ENCODE measurements at places on chromosomes 12 and 14. TPM values are rescaled to one million over a fixed set of nuclear protein-coding genes. Genes with fewer than 3 reads are reported as not detected.

DNA sequence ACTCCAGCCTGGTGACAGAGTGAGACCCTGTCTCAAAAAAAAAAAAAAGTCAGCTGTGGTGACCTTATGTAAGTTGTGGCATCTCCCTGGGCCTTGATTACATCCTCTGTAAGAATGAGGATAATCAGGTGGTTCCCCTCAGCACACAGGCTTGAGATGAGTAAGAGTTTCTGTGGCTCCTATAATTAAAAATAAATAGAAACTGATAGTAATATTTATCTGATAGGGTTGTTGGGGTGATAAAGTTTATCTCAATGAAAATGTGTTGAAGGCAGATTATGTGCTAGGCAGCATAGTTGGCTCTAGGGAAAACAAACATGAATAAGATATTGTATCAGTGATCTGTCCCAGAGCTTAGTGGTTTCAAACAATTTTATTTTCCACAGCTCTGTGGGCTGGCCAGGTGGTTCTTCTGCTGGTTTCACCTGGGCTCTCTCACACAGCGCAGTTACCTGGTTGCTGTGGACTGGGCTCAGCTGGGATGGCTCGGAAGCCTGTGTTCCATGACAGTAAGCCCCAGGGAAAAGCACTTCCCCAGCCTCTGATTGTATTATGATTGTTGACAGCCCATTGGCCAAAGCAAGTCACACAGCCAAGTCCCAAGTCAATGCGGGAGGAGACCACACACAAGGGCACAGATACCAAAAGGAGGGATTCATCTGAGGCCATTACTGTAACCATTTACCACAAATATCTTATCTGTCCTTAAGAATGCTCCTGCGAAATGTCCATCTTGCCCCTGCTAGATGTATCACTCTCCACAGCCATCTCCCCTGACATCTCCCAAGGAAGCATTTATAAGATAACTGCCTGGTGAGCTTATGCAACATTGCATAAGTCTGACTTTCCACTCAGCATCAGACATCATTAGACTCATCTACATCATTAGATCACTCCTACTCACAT lies 151.7 kb downstream of the NUAK1 start:
- H3K27me3 ChIP-seq: no peaks in the 10 kb centered on the region
- no peak overlapping the region for H3K27ac ChIP-seq
- no peak overlapping the region for H3K4me3 ChIP-seq

- H3K4me3 ChIP-seq: no peak overlapping the region
- H3K27ac ChIP-seq: no peak overlapping the region
- no peaks in the 10 kb centered on the region for H3K27me3 ChIP-seq
- DNase-seq: no peak
- H3K36me3 ChIP-seq: no peaks in the 10 kb centered on the region
Observed at GRCh38 chr12:72035625-72036024, 97.0 kb downstream of the TPH2 start.

DNA sequence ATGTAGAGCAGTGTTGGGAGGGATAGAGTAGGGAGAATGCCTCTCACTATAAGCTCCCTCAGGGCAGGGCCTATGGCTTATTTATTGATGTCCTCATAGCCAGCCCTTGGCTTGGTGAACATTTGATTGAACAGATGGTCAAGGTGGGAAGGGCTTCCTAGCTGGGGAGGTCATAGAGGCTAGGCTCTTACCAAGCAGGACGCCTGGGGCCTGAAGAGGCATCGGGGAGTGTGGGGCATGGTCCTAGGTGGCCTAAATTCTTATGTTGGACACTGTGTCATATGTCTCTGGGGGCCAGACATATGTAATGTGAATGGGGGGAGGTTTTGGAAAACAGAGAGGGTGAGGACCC lies 17.9 kb upstream of the KRT86 start:
- H3K36me3 ChIP-seq: no peaks in the 10 kb centered on the region
- H3K4me1 ChIP-seq: peaks cover 3% of the 10 kb centered on the region
- no peak for DNase-seq
- no peak overlapping the region for H3K4me3 ChIP-seq
- no peaks in the 10 kb centered on the region for H3K27me3 ChIP-seq
- no peak overlapping the region for H3K27ac ChIP-seq

The NEUROD4 gene
- total RNA-seq: not detected

The DLK1 gene
- not detected for total RNA-seq

The NRIP2 gene
- total RNA-seq: not detected

All from Peyer's patch (tissue), 4 donors.